ENCODE measurements at places on chromosomes 7 and 10.

DNA sequence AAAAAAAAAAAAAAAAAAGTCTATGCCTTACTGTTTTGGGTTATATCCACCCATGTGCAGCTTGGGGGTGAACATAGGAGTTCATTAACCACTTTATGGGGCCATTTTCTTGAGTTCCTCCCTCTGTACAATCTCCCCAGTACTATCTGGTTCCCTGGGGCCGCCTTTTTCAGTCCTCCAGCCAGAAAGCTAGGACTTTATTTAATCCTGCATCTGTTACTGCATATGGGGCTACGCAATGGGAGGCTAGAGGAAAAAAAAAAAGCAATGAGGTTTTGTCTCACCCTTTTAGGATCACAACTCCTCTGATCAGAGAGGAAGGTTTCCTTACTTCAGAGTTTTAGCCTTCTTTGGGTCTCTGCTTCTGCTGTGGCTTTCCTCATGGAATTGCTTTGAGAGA is 51.0 kb downstream of the BTRC start:
- no peak for DNase-seq

DNA sequence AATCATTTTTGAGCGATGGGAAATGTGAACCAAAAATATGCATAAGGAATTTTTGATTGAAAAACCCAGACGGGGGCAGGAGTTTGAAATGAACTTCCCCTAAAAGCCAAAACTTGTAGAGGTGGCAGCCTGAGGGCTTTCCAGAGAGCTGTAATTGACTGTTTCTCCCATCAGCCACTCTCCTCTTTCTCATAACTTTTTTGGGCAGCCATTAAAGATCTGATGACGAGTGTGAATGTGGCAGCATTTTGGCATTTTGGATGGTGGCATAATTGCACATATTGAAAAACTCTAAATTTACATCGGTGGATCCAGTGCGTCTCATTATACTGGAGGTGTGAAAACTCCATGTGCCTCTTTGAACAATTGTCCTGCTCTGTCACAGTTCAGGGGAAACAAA is 159.0 kb downstream of the CUX1 start:
- no peak for DNase-seq

DNA sequence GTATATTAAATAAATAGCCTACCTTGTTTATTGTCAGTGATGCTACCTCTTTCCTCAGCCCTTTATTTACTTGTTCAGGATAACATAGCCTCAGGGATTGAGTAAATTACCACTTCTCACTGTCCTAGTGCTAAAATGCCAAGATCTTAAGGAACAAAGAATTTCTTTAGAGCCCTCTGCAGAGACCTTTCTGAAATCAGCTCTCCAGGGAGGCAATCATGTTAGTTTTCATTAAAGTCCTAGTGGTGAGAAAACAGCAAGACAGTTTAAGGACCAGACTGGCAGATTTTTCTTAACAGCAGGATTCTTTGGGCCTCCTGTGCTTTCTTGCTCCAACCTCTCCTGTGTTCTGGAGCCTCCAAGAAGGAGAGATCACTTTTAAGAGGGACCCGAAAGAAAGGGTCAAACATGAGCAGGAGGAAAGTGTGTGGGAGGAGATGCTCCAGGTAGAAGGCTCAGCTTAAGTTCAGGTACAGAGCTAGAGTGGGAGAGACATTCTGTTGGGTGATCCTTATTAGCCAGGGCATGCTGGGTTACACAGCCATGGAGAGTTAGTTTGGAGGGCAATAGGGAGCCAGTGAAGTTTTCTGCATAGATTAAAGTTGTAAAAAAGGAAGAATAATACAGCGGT is 1.2 kb upstream of the PLCE1 start:
- no peak for DNase-seq

DNA sequence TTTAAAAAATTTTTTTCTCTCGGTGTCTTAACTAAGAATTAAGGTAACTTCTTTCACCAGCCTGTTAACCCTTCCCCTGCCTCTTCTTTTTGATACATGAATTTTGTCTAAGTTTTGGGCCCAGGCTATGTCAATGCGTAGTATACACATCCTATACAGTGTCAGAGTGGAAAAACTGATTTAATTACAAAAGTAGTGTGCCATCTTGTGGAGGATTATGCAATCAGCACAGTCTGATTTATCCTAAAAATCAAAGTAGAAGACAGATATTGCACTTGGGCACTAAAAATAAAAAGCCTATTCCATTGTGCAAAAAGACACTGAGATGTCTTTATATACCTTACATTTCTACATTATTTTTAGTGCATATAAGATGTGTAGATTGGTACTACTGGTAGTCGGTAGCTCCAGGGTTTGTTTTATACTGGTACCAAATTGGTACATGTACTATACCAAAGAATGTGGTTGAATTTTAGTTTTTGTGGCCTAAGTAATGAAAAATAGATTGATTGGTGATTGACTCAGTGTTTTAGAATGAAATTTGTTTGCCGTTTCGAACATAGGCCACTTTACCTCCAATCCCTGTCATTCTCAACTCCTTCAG is 96.6 kb downstream of the MKLN1 start:
- DNase-seq = no peak

GRCh38 chr7:111436608-111437007 is 125.7 kb downstream of the IMMP2L start:
- no peak for DNase-seq

GRCh38 chr7:139481364-139481763 is 2.1 kb downstream of the KLRG2 start:
- no peak for DNase-seq

All from activated CD4-positive, CD25-positive, alpha-beta regulatory T cell (primary cell).